ENCODE measurements at places on chromosomes 16 and 17. TPM values are rescaled to one million over a fixed set of nuclear protein-coding genes. Genes with fewer than 3 reads are reported as not detected.

The ADORA2B gene
- 4.4 TPM for polyA plus RNA-seq

The TNFSF13 gene
- polyA plus RNA-seq = 491 TPM

The ATP2A3 gene
- 48.9 TPM for polyA plus RNA-seq

The HP gene
- 59.4 TPM for polyA plus RNA-seq

The WFDC1 gene
- not detected for polyA plus RNA-seq

The SPATA32 gene
- polyA plus RNA-seq = not detected

The CD300LF gene
- 184 TPM for polyA plus RNA-seq

The DNAH9 gene
- polyA plus RNA-seq = not detected

The NGFR gene
- polyA plus RNA-seq = 0.19 TPM

The OR2C1 gene
- polyA plus RNA-seq = not detected

The SLC16A13 gene
- polyA plus RNA-seq = 2.2 TPM

The ETV4 gene
- polyA plus RNA-seq = not detected

The ST6GALNAC2 gene
- 11.8 TPM for polyA plus RNA-seq

The KRT28 gene
- polyA plus RNA-seq = not detected

The SPNS2 gene
- not detected for polyA plus RNA-seq

The DNASE1L2 gene
- not detected for polyA plus RNA-seq

The TNRC6C gene
- 0.38 TPM for polyA plus RNA-seq

The SLC5A11 gene
- not detected for polyA plus RNA-seq

The GDPD3 gene
- not detected for polyA plus RNA-seq

The HOXB13 gene
- polyA plus RNA-seq = not detected

The EVPL gene
- not detected for polyA plus RNA-seq

The NPIPA5 gene
- polyA plus RNA-seq = not detected

The KCNH4 gene
- not detected for polyA plus RNA-seq

The CRYBA1 gene
- polyA plus RNA-seq = not detected

The KRT20 gene
- not detected for polyA plus RNA-seq

The CES3 gene
- not detected for polyA plus RNA-seq

The CDH1 gene
- polyA plus RNA-seq = 0.05 TPM

The INCA1 gene
- 0.73 TPM for polyA plus RNA-seq

The SOX15 gene
- 1.1 TPM for polyA plus RNA-seq

The NLGN2 gene
- not detected for polyA plus RNA-seq

The STAT5B gene
- polyA plus RNA-seq = 28.5 TPM

The ZNF768 gene
- 13.4 TPM for polyA plus RNA-seq

The TMEM106A gene
- polyA plus RNA-seq = 6.9 TPM

The TUBB3 gene
- 2.9 TPM for polyA plus RNA-seq

The KRT27 gene
- not detected for polyA plus RNA-seq

The TBC1D3B gene
- polyA plus RNA-seq = 1.8 TPM

The TBX6 gene
- polyA plus RNA-seq = 0.11 TPM

The FAAP100 gene
- polyA plus RNA-seq = 13.9 TPM

The TP53TG3F gene
- polyA plus RNA-seq = not detected

The GNAO1 gene
- not detected for polyA plus RNA-seq

The CNGB1 gene
- not detected for polyA plus RNA-seq

The KRT17 gene
- not detected for polyA plus RNA-seq

The ABAT gene
- 4.9 TPM for polyA plus RNA-seq

The TP53TG3C gene
- polyA plus RNA-seq = not detected

The ABCC6 gene
- 14.7 TPM for polyA plus RNA-seq

The TPPP3 gene
- 63.1 TPM for polyA plus RNA-seq

The SLC6A2 gene
- polyA plus RNA-seq = not detected

The NATD1 gene
- polyA plus RNA-seq = 13.6 TPM

The CCL14 gene
- polyA plus RNA-seq = not detected

The ACSM2A gene
- polyA plus RNA-seq = not detected

The CDH5 gene
- not detected for polyA plus RNA-seq

All from CD14-positive monocyte (primary cell).